ENCODE measurements at places on chromosomes 3 and 15.
A peak's percentile ranks its signal among the peaks of the same experiment; 100 is the strongest.

DNA sequence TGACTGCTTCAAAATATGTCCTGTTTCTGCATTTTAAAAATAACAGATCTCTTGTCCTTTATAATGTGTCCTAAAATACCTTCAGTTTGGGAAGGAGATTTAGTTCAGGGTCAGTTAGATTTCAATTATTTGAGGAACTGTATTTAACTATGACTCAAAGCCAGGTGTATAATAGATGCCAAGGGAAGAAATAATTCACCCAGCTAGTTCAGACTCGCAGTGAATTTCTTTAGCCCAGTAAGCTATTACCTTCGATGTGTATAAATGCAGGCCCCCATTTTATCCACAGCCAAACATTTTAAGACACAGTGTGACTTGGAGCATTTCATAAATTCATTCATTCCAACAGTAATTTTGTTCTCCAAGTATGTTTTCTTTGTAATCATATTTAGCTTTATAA is 458.0 kb downstream of the ZNF385D start:
- no peak for DNase-seq

- no peak for DNase-seq
These were observed 15.2 kb downstream of the TPM1 start for GRCh38 chr15:63057468-63058345.

- DNase-seq: peak; percentile 13
These were observed 23.5 kb downstream of the ZNF80 start for GRCh38 chr3:114213627-114214541.

DNA sequence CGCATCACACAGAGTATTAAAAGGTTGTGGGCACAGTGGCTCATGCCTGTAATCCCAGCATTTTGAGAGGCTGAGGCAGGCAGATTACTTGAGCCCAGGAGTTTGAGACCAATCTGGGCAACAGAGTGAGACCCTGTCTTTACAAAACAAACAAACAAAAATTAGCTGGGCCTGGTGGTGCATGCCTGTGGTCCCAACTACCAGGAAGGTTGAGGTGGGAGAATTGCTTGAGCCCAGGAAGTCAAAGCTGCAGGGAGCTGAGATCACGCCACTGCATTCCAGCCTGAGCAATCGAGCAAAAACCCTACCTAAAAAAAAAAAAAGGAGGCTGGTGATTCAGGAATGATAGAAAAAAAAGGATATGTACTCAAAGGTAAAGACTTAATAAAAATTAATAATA is 28.2 kb upstream of the ST6GAL1 start:
- no peak for DNase-seq

- DNase-seq: peak; percentile 57
These were observed 570 bp downstream of the PCNP start for GRCh38 chr3:101574388-101575112.

DNA sequence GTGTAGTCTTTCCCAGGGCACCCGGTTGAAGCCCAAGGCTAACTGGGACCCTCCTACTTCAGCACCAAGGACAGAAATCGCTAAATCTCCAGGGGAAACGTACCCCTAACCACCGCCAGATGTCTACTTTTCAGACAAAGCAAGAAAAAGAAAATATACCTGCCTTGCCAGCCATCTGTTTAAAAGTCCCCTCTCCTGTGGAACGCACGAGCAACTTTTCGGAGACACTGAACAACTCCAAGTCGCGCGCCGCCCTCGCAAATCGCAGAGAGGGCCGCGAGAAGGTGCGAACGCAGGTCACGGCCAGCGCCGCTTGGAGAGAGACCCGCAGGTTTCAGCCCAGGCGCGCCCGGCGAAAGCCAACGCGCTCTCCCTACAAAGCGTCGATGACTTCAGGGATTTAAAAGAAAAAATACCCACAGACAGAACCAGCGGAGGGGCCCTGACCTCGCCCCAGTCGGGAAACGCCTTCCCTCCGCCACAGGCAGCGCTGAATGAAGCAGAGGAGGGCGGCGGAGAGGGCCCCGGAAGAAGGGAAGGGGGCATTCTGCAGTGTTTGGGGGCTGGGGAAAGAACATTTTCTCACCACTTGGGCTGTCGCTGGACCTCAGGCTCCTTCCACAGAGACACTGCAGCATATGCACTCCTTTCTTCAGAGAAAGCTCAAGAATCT is 213.1 kb downstream of the FGF12 start:
- DNase-seq: peak; percentile 55

- no peak for DNase-seq
These were observed 46.3 kb downstream of the LSM3 start for GRCh38 chr3:14224895-14225294.

- no peak for DNase-seq
These were observed 175.8 kb downstream of the XXYLT1 start for GRCh38 chr3:195095035-195095703.

- DNase-seq: no peak
These were observed 73.3 kb downstream of the SETMAR start for GRCh38 chr3:4376499-4376898.

- DNase-seq: no peak
These were observed 30.4 kb upstream of the FBLN2 start for GRCh38 chr3:13518516-13518953.

GRCh38 chr3:40623567-40623966 is 98.8 kb downstream of the ZNF621 start:
- no peak for DNase-seq

- DNase-seq: no peak
These were observed 15.3 kb upstream of the TNFSF10 start for GRCh38 chr3:172538368-172539151.

DNA sequence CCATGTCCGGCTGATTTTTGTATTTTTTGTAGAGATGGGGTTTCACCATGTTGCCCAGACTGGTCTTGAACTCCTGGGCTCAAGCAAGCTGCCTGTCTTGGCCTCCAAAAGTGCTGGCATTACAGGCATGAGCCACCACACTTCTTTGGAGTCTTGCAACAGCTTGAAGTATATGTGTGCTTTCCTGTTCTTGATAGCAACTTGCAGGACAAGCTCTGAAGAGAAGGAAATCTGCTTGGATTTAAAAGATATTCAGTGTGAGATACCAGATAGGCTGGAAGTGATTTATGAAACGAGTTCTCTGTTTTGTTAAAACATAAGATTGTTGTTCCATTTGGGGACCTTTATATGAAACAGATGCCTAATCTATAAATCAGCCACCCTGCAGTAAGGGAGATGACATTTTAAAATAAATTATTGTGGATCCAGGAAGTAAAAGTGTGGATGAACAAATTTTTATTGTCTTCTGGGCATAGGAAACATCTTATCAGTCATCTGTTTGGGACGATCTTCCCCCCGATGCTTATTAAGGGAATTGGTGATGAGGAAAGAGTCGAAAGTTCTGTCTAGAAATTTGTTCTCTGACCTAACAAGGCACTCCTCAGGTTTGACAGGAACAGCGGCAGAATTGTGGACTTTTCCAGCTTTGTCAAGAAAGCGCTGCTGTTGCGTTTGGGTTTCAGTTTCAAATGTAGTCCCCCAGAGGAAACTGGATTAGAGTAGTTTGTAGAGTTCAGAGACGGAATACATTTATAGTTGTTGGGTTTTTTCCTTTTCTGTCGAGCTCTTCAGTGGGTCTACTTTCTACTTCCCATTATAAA is 53.7 kb upstream of the MAGI1 start:
- DNase-seq: no peak

DNA sequence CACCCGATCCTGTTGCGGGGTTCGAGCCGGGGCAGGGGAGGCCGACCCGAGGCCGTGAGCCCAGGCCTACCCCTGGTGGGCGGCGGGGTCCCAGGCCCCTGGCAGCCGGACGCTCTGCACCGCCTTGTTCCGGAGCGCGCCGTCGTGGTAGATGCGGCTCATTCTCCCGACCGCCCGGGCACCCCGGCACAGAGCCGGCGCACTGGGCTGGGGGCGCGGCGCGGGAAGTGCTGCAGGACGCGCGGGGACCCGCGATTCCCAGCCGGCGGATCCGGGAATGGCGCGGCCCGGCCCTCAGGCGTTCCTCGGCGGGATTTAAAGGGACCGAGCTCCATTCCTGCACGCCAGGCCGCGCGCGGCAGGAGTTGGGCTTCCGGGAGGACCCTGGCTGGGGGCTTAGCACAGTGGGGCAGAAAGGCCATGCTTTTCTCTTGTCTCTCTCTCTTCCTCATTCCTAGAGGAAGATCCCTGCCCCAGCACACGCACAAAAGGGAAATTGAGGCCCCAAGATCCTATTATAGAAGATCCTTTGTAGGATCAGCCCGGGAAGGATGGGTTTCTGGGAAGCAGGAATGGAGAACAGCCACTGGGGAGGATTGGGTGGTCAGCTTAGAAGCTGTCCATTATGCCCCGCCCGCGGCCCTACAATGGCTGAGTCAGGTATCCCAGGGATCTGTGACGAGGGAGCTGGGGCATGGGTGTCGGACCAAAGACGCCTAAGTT is at the start of gene ARPIN:
ARPIN (minus strand) TSS at position 279 of the 723 bp plus-strand sequence; CDS start at position 162, 117 bp downstream.
- DNase-seq: peak; percentile 64

- DNase-seq: peak; percentile 37
These were observed 4.3 kb downstream of the EPHB1 start for GRCh38 chr3:134799393-134799792.

DNA sequence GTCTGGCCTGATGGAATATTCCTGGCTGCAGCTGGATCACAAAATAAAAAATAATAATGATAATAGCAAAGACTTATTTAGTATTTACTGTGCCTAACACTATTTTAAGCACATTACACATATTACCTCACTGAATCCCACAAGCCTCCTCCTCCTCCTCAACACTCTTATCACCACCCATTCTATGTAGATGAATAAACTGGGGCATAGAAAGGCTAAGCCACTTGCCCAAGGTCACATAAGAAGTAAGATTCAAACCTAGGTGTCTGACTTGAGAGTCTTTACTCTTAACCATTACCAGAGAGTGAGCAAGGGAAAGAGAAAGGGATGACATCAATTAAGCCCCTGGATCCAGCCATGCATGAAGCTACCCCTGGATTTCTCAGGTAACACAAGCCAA is 493.1 kb downstream of the SHQ1 start:
- no peak for DNase-seq

DNA sequence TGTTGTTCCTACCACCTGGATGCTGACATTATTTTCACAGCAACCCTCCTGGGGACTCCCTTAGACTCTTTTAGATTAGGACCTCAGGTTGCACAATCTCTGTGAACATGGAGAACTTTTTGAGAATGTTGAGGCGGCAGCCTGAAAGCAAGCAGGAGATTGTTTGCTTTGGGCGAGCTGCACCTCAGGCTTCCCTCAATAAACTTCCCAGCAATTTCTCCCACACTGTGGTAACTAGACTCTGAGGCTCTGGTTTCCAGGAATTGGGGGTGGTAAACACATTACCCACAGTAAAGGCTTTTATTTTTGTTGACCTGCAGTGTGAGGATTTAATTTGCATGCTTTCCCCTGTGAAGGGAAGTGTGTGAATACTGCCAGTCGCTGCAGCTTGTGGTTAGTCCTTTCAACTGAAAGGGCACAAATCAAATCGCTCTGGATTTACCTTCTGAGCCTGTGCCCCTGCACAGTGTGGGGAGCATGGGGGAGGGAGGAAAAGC is 35.2 kb upstream of the SIAH2 start:
- DNase-seq: peak; percentile 79

DNA sequence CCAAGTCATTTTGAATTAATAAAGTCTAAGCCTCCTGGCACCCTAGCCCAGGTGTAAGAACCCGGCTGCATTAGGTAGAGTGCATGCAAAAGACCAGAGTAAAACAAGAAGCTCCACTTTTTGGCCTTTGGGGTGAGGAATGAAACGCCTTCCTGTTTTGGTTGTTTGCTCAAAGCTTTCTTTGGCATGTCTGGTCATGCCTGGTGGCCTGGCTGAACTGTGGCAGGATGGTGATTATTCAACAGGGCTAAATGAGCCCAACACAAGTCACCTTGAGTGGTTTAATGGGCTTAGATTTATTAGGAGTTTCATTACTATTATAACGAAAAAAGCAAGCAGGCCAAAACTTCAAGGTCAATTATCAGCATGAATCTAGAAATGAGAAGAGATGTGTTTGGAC is 40.9 kb upstream of the LDHAL6B start:
- DNase-seq: peak; percentile 89

DNA sequence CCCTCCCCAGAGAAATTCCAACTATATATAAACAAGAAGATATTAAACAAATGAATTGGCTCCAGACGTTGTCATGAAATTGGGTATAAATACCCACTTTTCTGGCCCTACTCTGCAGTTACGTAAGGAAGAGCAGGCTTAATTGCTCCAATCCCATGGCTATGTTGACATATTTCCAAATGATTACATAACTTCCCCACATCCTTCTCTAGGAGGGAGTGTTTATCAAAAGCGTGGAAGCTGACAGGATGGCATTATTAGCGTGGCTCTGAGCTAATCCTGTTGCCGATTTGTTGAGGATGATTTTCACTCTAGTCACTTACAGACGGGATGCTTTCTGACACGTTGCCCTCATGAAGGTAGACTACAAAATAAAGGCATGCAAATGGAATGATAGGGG is 347.5 kb upstream of the TMCO5A start:
- no peak for DNase-seq

GRCh38 chr3:101243285-101244211 is 76.8 kb downstream of the IMPG2 start:
- no peak for DNase-seq

GRCh38 chr3:178072391-178073305 is 463.6 kb upstream of the KCNMB2 start:
- DNase-seq: no peak

DNA sequence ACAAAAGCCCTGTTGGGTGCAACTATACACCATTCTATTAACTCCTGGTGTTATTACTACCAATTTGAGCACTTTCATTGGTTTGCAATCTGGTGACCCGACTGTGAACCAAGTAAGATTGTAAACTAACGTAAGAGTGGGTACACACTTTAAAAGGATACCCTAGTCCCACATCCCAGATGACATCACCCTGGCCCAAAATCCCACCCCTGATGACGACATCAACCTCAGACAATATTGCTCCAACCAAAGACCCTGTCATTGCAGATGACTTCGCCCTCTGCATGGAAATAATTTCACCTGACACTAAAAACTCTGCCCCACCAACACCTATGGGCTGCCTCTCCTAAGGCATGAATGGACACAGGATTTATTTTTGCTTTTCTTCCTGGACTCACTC is 25.6 kb upstream of the MKRN3 start:
- no peak for DNase-seq

DNA sequence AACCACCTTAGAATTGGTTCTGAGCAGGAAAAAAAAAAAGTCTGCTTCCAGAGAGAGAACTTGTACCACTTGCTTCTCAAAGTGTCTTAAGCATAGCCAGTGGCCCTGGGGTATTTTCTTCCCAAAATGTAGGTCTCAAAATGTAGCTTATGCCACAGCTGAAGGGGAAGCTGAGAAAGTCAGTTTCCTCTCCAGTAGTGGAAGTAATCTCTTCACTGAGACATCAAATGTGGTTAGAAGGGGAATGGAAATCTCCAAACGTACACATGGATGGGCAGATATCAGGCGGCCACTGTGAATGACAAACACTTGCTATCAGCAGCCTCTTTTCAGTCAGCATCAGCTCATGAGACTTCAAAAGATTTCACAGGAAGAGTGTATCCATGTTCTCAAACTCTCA is 841.2 kb downstream of the TUSC7 start:
- DNase-seq: no peak

DNA sequence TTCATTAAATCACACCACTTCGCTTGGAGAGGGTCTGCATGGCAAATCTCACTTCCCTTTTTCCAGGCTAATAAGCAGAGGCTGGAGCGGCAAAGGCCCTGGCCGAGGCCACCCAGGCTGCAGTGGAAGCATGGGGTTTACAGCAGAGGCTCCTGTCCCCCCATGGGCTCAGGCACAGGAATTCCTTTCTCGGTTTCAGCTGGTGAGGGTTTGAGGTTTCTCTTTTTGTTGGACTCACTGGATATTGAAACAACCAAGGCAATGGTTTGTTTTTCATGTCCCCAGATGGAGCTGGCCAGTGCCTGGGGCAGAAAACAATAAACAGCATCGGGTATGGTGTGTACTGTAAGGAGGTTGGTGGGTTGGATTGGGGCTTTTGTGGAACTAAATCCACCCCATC is 175.6 kb upstream of the RASGRP1 start:
- DNase-seq: no peak

- no peak for DNase-seq
These were observed 383.6 kb upstream of the SEMA6D start for GRCh38 chr15:47333734-47334133.

Data from T47D (cell line).